ENCODE measurements at places on chromosomes 2 and 18. TPM values are rescaled to one million over a fixed set of nuclear protein-coding genes. Genes with fewer than 3 reads are reported as not detected.
A peak's percentile ranks its signal among the peaks of the same experiment; 100 is the strongest.

GRCh38 chr18:64402636-64403035 is 253.7 kb upstream of the LINC00305 start:
- no peak for DNase-seq
- H3K36me3 ChIP-seq, result no peaks in the 10 kb centered on the region
- H3K4me1 ChIP-seq, result peaks cover 3% of the 10 kb centered on the region
- H3K27me3 ChIP-seq, result no peaks in the 10 kb centered on the region
- H3K4me3 ChIP-seq, result no peak overlapping the region

- no peaks in the 10 kb centered on the region for H3K4me1 ChIP-seq
- H3K27me3 ChIP-seq, result no peaks in the 10 kb centered on the region
- no peak overlapping the region for H3K4me3 ChIP-seq
- DNase-seq, result peak; percentile 73
- no peaks in the 10 kb centered on the region for H3K36me3 ChIP-seq
These were observed 489.3 kb upstream of the CDH2 start for GRCh38 chr18:28666216-28666615.

DNA sequence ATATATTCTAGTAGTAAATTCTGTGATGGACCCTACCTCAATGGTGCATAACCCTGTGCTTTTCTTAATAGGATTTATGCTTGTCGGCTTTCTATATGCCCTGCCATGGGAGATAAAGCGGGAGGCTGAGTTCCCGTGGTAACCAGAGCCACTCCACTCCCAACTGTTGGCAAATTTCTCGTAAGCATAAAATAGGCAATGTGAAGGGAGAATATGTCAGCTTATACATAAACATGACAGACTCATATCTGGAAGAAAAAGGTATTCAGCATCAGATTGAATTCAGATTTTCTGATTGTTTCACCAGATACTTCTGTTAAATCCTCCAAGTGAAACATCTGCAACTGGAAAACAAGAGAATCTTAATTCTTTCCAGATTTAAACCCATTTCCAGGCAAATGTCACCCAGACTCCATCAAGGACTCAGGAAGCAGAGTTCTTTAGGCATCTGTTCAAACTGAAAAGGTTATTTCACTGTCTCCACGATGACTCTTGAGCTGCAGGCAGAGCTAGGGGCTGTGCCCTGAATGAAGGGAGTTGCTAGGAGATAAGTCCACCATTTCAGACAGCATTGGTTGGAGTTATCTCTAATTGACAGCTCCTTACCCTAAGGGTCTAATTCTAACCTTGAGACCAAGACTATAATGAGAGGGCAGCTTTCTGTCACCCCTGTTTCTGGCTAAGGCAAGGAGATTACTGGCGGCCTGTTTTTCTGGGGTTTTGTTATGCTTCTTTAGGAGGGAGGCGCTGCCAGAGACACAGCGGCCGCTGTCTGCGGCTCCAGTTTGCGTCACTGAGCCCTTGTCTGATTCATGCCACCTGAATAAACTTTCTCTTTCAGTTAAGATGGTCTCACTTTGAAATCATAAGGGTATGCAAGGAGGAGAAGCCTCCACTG is 381.3 kb downstream of the SOX11 start:
- no peak overlapping the region for H3K27ac ChIP-seq
- no peaks in the 10 kb centered on the region for H3K36me3 ChIP-seq
- no peak overlapping the region for H3K4me3 ChIP-seq
- H3K27me3 ChIP-seq, result no peaks in the 10 kb centered on the region

DNA sequence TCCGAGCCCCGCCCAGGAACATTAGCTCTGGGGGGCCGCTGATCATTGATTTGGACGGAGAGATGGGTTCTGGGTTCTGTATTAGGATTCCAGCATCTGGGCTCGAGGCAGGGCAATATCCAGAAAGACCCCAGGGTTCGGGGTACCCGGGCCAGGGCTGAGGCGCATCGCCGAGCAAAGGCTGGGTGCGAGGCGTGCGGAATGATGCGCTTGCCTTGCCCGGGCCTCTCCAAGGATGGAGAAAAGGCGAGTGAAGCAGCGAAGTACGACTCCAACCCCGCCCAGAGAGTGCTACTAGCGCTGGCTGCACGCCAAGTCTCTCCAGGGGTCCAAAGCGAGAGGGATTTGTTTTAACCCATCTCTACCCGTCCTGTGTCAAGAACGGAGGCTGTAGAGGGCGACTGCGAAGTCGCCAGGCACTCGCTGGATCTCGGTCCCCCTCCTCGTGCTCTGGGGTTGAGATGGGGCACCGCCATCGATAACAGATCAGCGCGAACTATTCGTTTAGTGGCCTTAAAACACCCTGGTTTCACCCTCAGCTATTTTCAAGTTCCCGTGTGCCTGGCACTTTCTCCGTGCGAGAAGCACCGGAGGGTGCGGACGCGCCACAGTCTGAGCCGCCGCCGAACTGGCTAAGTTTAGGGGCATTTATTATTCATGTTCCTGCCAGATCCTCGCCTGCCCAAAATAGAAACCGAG is 1.9 kb downstream of the ADCYAP1 start:
- no peaks in the 10 kb centered on the region for H3K36me3 ChIP-seq
- peaks cover 97% of the 10 kb centered on the region for H3K27me3 ChIP-seq
- peaks cover 7% of the 10 kb centered on the region for H3K4me1 ChIP-seq
- H3K27ac ChIP-seq, result no peak overlapping the region
- H3K4me3 ChIP-seq, result no peak overlapping the region

DNA sequence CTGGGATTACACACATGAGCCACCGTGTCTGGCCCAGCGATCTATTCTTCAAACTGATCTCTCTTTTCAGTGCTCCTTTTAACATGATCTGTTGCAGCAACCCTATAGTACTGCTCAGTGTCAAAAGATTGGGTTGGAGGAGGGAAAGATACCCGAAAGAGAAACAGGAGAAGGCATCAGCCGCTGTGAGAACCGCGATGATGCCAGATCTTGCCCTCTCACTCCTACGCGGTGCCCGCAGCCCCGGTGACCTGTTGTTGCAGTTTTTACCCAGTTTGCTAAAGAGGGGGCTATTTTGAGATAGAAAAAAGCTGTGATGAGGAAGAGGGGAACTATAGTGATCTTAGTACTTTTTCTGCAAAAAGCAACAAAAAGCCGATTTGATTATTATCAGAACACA is 335.5 kb downstream of the KCNS3 start:
- no peaks in the 10 kb centered on the region for H3K36me3 ChIP-seq
- H3K4me1 ChIP-seq, result peaks cover 5% of the 10 kb centered on the region
- H3K4me3 ChIP-seq, result no peak overlapping the region
- no peak overlapping the region for H3K27ac ChIP-seq

- H3K4me3 ChIP-seq, result no peak overlapping the region
- DNase-seq, result no peak
- peaks cover 3% of the 10 kb centered on the region for H3K27me3 ChIP-seq
- H3K4me1 ChIP-seq, result no peaks in the 10 kb centered on the region
- H3K36me3 ChIP-seq, result no peaks in the 10 kb centered on the region
These were observed 102.2 kb upstream of the XPO1 start for GRCh38 chr2:61640406-61640805.

- H3K36me3 ChIP-seq, result peaks cover 2% of the 10 kb centered on the region
- no peaks in the 10 kb centered on the region for H3K27me3 ChIP-seq
These were observed 13.5 kb downstream of the ELAC1 start for GRCh38 chr18:50981381-50981780.

The CNTNAP5 gene
- not detected for total RNA-seq

The OR6B2 gene
- not detected for total RNA-seq
